Activated CD4-positive, alpha-beta T cell treated with anti-CD3 and anti-CD28 coated beads for 36 hours (primary cell): ENCODE measurements at places on chromosomes 7 and 10.
A peak's percentile ranks its signal among the peaks of the same experiment; 100 is the strongest.

DNA sequence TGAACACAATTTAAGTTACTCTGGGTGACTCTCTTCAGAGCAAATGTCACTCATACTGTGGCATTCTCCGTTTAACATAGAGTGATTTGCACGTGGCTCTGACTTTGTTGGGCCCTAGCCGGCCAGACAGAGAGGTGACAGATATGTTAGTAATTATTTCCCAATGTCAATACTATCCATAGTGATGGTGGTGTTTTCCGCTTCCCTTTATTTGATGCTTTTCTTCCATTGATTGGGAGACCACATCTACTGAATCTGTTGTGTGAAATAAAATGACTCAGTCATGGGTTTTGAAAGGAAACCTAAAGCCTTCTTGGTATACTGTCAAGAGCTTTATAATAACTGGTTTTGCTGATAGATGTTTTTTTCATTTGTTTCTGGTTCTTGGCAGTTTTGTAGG, 7.4 kb downstream of the AVL9 start:
- DNase-seq = peak; percentile 59

DNA sequence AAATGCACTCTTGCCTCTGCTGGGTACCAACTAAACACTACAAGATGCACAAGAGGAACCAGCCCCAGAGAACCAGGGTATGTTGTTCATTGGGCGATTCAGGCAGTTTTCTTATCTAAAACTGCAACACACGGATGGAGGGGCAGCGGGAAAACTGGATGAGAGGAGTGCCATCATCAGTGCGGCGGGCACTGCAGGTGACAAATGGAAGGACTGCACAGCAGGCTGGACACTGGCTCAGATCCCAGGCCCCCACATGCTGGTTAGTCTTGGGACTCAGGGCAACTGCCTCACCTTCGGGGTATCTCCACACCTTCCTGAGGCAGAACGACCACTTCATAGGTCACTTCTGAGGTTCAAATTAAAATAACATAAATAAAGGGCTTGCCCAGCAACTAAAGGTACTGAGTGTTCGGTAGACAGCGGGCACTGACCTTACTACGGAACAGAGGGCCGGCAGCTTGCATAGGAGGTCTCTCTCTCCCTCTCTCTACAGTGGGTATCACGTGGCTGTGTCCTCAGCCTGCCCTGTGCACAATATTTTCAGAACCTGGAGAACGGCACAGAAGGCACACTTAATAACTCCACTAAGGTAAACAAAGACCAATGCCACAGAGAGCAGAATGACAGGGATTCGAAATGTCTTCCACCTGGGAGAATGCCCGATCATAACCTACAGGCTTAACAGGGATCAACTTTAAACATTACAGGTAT, 72.1 kb downstream of the GRB10 start:
- DNase-seq = no peak

- DNase-seq = peak; percentile 85
Measured at GRCh38 chr7:143345428-143345900, 17.0 kb downstream of the FAM131B start.

- DNase-seq = no peak
Measured at GRCh38 chr7:43904533-43905208, 1.7 kb downstream of the URGCP start.

DNA sequence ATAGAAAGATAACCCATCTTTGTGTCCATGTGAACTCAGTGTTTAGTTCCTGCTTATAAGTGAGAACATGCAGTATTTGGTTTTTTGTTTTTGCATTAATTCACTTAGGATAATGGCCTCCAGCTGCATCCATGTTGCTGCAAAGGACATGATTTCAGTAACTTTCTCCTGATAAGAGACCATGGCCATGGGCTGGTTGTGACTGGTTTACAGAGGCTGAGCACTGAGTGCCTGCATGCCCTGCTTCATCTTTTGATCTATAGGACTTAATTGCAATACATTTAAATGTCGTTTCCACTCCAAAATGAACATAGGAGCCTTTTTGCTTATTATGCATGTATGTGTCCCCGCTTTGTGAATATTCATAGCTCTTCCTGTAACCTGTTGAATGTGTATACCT, 101.3 kb upstream of the IGFBP3 start:
- DNase-seq = no peak

- DNase-seq = no peak
Measured at GRCh38 chr7:93202594-93203250, 23.5 kb downstream of the HEPACAM2 start.

GRCh38 chr7:43905956-43906330, 453 bp downstream of the URGCP start:
- peak; percentile 49 for DNase-seq

DNA sequence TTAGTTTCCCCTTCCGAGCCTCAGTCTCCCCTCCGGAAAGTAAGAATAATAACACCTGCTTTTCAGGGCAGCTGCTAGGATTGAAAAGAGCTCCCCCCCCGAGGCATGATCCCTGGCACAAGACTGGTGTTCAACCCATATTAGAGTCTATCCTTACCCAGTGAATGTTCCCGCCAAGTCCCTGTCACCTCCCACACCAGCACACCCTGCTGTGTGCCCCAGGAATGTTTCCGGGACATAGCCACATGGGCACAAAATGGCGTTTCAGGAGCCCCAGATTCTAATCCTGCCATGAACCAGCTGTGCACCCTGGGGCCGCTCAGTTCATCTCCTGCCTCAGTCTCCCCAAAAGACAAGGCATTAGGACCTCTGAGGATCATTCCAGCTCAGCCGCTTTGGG, 563 bp downstream of the MUC17 start:
- no peak for DNase-seq

- DNase-seq = no peak
Measured at GRCh38 chr10:71406878-71407277, 10.2 kb downstream of the CDH23 start.

DNA sequence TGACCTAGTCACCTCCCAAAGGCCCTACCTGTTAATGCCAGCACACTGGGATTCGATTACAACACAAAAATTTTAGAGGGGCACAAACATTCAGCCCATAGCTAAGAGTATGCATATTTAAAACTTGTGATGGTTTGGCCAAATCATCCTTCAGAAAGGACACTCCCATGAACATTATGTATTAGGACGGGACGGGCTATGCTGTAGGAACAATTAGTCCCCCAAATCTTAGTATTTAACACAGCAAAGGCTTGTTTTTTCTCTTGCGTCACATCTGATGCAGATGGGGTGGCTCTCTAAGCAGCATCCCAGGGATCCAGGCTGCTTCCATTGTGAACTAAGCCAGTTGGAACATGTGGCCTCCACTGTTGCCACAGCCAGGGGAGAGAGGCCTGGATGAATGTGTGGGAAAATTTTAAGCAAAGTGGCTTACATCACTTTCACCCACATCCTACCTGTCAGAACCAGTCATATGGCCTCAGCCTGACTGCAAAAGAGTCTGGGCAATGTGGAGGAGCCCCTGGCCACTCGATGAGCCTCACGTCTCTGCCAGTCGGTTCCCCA, 26.6 kb downstream of the CHST3 start:
- no peak for DNase-seq

- DNase-seq = no peak
Measured at GRCh38 chr10:11142777-11143176, 125.1 kb downstream of the CELF2 start.

GRCh38 chr10:72124989-72125388, 36.6 kb upstream of the SPOCK2 start:
- no peak for DNase-seq

GRCh38 chr7:5665094-5666025, 116.1 kb downstream of the RNF216 start:
- DNase-seq = peak; percentile 74

GRCh38 chr7:132291481-132291880, 284.8 kb downstream of the PLXNA4 start:
- DNase-seq = no peak

DNA sequence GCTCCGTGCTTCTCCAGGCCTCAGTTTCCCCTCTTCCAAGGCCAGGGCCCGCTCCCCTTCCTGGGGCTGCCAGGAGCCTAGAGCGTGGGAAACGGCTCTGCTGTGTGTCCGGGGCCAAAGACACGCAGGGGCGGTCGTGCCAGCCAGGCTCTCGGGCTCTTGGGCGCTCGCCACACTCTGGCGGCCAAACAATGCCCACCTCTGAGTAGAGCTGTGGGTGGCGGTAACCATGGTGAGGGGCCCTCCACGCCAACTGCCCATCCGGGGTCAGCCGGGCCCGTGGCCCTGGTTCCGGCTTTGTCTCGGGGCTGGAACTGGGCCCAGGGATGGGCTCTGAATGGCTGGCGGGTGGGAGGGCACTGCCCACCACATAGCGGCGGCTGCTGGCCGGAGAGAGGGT, 16.0 kb downstream of the GRIFIN start:
- DNase-seq = no peak

DNA sequence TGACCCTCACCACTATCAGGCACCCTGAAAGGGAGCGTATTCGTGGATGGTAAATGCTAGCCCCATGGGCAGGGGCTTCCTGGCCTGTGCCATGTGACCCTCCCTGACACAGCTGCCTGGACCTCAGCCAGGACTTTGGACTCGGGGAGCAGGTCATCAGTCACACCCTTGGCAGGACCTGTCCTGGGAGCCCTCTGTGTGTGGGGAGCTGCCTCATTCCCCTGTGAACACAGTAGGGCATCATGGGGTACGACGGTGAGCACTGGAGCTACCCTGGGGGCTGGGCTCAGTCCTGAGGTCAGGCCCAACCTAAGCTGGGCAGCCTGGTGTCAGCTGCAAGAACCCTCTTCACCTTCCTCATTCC, 129.3 kb upstream of the FAM20C start:
- DNase-seq = no peak

- no peak for DNase-seq
Measured at GRCh38 chr10:44571701-44572100, 186.8 kb upstream of the CXCL12 start.

- no peak for DNase-seq
Measured at GRCh38 chr10:121788115-121788514, 139.7 kb downstream of the ATE1 start.

DNA sequence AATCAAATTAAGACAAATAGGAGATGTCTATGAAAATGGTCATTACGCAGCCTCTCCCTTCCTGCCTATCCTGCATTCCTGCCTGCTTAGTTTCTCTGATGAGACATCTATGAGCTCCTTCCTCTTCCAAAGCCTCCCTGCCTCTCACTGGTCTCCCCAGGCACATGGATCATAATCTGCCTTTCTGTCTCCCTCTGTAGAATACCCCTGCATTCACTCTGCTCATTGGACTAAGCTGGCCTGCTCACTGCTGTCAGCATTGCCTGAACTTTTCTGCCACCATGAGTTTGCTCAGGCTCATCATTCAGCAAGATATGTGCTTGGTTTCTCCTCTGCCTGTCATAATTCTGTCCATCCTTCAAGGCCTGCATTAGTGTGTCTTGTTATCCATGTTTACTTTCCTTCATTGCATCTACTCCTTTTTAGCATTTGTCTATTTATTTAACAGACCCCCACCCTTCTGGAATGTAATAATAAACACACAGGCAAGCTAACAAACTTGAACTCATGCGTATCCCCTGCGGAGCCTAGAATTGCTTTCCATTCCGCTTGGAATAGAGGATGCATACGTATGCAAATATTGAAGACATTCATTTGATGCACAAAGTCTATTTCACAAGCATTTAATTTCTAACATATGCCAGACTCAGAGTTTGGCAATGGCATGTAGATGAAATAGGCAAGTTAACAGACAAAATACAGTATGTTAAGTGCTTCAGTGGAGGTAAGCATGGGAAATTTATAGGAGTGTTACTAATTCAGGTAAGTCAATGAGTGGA, 88.3 kb downstream of the PTPRZ1 start:
- no peak for DNase-seq

DNA sequence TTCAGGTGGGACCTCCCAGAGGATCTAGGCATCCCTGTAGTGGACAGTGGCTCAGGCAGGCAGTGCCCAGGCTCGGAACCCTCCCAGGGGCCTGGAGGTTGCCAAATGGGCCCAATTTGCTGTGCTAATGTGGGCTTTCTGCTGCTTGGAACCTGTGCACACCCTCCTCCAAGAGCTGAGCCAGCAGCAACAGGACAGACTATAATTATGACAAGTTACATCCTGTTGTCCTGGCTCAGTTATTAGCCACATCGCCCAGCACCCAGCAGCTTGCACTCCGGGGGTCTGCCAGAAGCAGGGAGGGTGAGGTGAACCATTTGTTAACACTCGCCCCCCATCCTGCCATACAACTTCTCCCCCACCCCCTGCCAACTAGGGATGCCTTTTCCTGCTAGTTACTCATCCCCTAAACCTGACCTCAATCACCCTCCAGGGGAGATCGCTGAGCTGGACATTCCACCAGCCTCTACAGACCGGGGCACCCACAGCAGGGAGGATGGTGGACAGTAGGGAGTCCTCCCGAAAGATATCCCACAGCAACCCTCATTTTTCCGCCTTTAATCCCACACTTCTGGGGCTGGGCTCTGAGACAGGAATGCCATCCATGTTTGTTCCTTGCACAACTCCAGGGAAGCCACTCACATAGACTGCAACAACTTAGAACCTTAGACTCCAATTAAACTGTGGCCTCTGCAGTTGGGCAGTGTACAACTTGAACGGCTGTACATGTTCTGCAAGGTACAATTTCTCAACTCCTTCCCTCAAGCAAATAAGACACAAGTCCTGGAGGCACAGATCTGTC, 7.9 kb upstream of the MYL10 start:
- DNase-seq = no peak

GRCh38 chr7:116859323-116859722, 3.1 kb upstream of the CAPZA2 start:
- no peak for DNase-seq

DNA sequence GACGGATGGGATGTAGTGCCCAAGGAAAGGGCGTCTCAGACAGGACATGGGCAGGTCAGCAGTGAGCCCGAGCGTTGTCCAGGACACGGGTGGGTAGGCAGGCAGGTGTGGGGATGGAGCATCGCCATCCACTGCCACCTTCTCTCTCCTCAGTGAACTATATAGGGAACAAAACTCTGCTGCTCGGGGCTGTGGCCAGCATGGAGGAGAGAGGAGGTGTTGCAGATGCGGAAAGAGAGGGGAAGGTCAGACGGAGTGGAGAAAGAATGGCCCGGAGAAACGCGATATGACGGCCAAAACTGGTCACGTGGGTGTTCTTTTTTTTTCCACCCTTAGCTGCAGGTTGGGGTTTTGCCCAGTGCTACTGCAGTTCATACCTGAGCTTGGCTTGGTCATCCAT, 71.2 kb downstream of the GRID1 start:
- DNase-seq = no peak

GRCh38 chr10:89062861-89063260, 72.3 kb downstream of the FAS start:
- peak; percentile 13 for DNase-seq

DNA sequence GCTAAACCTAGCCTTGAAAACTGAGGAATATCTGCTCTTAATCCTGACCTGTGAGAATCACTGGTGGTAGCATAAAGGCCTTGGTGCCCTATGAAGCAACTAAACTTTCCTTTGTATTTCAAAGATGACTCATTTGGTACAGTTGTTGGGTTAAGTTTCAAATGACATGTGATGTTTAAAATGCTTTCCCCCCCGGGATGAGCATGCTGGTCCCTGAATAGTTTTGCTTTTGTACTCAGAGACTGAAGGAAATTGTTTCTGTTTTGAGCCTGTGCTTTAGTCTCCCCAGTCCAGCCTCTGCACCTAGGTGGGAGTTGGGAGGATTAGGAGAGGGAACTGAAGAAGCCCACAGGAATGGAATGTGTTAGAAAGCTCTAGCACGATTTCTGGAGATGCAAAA, 258.9 kb upstream of the NPY start:
- no peak for DNase-seq

- no peak for DNase-seq
Measured at GRCh38 chr7:38127216-38128207, 50.5 kb upstream of the STARD3NL start.

- no peak for DNase-seq
Measured at GRCh38 chr10:92486637-92487036, 87.3 kb downstream of the IDE start.
